Stimulated activated CD4-positive, alpha-beta T cell treated with anti-CD3 and anti-CD28 coated beads, TNF-alpha, amount 100 ng/mL, for 1 hour (primary cell): ENCODE measurements at places on chromosomes 6 and 20.

GRCh38 chr6:55011034-55011433 lies 163.3 kb upstream of the HCRTR2 start:
- DNase-seq: no peak

DNA sequence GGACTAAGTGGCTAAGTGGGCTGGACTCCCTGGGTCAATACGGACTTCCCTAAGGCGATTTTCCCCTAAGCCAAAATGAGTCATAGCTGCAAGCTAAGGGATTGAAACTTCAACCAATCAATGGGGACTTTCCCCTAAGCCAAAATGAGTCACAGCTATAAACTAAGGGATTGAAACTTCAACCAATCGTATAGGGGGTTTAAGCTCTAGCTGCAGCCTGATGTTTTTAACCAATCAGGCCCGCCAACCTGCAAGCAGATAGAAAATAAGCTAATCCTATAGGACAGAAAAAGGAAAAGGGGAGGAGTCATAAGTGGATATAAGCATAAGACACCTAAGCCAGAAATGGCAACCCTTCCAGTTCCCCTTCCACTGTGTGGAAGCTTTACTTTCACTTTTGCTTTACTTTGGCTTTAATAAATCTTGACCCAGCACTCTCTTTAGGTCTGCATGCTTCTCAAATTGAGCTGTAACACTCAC lies 655.0 kb upstream of the HS3ST5 start:
- no peak for DNase-seq

DNA sequence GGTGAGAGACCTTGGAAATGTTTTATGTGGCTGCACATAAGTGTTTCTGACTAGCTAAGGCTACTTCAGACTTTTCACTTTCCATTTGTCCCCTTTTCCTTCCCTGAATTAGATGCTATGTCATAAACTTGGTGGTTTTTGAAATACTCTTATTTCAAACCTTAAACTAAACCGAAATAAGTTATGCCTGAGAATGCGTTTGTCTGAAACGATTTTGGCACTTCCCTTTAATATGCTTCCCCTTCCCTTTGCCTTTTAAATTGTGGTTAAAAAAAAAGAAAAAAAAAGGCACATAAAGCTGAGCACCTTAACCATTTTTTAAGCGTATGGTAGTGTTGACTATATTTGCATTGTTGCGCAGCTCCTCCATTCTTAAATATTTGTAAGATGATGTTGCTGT lies 14.3 kb downstream of the ZNF451 start:
- no peak for DNase-seq

- no peak for DNase-seq
Measured at GRCh38 chr6:81890846-81891245, 138.4 kb upstream of the TENT5A start.

GRCh38 chr6:90860822-90861601 lies 274.1 kb upstream of the MAP3K7 start:
- no peak for DNase-seq

- no peak for DNase-seq
Measured at GRCh38 chr20:24836041-24836533, 113.0 kb upstream of the CST7 start.

DNA sequence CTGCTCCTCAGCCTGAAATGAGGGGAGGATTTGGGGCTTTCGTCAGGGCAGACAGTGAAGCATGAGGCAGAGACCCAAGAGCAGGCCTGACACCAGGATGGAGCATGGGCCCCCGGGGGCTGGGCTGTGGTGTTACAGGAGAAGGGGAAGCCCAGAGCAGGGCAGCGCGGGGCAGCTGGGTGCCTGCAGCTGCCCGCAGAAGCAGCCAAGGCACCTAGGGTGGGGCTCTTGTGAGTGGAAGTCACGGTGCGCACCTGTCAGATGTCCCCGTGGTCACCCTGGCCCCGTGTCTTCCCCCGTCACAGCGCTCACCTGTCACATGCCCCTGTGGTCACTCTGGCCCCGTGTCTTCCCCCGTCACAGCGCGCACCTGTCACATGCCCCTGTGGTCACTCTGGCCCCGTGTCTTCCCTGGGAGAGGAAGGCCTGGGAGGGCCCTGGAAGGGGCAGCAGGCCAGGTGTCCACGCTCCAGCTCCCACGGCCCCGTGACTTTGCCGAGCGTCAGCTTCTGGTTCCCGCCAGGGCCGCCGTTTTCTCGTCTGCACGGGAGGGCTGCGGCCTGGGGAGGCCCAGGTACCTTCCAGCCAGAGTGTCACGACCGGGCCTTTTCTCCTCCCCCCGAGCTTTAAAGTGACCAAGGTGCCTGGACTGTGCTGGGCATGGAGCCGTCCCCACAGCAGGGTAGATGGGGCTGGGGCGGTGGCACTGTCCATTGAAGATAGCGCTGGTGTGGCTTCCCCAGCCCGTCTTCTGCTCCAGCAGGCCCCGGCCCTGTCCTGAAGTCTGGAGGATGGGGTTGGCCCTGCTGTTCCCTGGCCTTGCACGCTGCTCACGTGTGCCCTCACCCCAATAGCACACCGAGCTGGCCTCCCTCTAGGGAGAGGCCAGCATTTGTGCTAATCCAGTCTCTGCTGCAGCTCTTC lies 9.4 kb downstream of the ARFGAP1 start:
- no peak for DNase-seq

DNA sequence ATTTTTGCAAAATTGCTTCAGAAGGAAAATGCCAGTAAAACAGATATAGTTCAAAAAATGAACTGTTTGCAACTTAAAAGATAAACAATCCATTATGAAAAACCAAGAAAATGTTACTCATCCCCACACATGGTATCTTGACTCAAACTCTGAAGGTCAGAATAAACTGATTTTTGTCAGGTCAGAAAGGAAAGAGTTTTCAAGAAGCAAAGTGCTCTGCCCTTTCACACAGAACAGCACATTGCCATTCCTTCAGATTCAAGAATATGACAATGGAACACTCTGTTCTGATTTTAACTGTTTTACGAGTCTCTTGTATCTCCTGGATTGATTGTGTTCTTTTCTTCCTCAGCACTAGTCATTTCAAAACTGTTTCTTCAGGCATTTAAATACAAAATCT lies 33.8 kb upstream of the NT5E start:
- DNase-seq: no peak

DNA sequence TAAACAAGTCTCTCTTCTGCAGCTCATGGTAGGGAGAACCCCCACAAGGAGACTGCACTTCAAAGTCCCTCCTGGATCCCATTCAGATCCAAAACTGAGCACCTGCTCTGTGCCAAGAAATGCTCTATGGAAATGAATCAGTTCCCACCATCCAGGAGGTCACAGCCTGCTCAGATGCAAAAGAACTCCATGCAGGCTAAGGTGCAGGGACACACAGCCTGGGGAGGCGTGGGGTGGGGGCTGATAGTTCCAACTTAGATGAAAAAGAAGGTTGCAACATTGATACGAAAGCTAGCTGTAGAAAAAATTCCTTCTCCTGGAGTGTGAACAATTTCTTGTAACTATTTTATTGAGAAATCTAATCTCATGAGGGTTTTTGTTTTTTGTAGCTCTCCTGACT lies 111.0 kb upstream of the TMEM170B start:
- DNase-seq: no peak

- no peak for DNase-seq
Measured at GRCh38 chr6:143191361-143191760, 130.7 kb downstream of the AIG1 start.

- no peak for DNase-seq
Measured at GRCh38 chr6:36815962-36816735, 23.1 kb downstream of the CPNE5 start.

DNA sequence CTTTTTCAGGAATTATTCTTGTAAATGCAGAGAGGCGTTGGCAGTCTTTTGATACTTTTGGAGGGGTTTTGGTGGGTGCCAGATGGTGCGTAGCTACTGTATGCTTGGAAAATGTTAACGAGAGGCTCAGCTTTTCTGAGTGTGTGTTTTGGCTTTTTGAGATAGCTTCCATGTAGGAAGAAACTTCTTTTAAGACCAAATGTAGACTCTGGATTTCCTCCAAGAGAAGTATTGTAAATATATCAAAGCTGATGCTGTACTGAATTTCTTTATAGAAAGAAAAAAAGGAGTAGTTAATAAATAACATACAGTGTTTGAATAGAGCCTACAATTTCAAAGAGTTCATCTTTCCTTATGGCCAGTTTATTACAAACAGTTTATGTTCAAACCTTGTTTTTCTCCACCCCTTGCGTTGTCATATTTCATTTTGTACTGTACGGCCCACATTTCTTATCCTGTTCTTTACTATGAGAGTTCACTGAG lies 16.7 kb downstream of the TIAM2 start:
- DNase-seq: no peak

DNA sequence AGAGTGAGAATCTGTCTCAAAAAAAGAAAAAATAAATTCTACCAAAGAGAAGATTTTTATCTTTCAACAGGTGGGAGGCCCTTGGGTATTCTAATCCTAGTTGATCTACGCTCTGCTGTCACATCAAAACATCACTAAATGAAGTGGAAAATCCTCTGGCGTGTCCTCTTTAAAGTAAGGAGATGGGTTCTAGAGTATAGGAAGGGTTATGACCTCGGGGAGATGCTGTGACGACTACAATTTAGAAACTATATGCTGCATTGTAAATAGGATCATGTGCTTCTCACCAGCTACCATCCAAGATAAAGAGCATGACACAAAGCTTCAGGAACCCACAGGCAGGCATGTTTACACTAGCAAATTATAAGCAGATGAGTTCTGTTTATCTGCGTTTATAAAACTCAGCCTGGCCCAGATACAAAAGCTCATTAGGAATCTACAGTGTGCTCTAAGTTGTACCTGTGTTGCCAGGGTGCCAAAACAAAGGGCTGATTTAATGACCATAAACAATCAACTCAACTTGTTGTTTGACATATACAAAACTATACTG lies 197.1 kb upstream of the PLN start:
- DNase-seq: no peak

GRCh38 chr6:43120944-43121913 lies 45.1 kb downstream of the PTK7 start:
- DNase-seq: no peak

- no peak for DNase-seq
Measured at GRCh38 chr6:45657226-45657625, 279.5 kb upstream of the SUPT3H start.

DNA sequence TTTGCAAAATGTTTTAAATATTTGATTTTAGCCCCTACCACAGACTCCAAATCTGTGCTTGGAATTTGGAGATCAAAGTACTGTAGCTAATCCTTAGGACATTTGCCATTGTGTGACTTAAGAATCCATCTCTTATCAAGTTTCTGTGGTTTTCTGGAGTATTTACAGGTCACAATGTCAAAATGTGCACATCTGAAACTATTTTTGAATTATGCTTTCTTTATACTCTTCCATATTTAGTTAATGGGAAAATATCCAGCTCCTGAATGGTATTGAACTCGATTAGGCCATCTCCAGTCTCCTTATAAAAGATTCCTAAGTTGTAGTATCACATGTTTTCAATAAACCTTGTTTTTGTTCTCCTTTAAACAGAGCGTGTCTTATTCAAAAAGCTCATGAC lies 162.5 kb downstream of the KHDC1L start:
- no peak for DNase-seq

DNA sequence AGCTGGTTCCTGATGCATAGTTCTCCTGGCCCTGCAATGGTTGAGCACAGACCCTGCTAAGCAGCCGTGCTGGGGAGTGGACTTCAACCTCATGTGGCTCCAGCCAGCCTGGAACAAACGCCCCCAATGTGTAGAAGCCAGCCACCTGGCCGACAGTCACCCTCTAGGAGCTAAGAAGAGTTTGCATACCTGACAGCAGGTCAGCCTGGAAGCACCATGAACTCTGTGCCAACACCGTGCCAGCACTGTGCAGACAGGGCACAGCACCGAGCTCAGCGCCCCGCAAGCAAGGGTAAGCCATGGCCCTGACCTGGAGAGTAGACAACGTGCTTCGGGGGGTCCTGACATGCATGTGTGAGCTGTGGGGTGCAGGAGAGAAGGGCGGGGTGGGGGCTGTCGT lies 356.3 kb downstream of the ZFAND3 start:
- DNase-seq: no peak

DNA sequence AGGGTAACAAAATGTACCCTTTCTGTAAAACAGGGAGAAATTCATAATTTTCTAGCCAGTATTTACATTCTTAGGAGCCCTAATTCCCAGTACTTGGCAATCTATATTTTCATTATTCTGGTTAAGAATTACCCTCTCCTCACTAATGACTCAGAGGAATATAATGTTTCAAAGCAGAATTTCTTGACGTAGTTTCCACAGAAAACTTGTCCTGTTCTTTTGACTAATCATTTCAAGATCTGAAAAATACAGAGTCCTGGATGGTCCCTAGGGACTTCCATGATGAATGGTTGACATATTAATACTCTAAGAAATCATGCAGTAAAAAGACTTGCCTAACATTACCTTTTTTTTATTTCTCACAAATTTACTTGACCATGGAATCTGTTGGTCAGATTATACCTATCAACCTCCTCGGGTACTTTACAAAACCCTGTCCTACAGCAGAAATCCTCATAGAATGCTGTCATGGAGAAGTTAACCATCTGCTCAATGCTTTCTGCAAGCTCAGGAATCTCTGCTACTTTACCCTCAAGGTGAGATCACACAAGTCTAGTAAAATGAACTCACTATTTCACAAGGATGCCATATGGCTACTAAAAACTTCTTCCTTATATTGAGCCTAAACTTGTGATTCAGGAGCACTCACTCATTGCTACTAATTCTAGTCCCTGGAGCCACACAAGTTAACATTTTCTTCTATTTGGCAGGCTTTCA lies 202.1 kb upstream of the CNR1 start:
- no peak for DNase-seq

- DNase-seq: no peak
Measured at GRCh38 chr6:158688860-158689259, 39.0 kb downstream of the SYTL3 start.

DNA sequence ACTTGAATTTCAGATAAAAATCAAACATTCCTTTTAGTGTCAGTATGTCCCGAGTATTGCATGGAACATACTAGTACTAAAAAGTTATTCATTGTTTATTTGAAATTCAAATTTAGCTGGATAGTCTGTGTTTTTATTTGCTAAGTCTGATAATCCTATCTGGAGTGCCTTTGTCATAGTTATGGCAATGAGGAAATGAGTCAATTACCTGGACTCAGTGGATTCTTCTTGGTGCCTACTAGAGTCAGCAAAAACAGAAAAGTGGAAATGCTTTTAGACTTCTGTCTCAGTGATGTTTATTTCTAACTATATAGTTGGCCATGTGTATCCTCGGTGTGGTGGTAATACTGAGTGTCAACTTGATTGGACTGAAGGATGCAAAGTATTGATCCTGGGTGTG lies 121.3 kb upstream of the EEF1E1 start:
- DNase-seq: no peak

- no peak for DNase-seq
Measured at GRCh38 chr6:63649847-63650265, 14.3 kb downstream of the PHF3 start.

DNA sequence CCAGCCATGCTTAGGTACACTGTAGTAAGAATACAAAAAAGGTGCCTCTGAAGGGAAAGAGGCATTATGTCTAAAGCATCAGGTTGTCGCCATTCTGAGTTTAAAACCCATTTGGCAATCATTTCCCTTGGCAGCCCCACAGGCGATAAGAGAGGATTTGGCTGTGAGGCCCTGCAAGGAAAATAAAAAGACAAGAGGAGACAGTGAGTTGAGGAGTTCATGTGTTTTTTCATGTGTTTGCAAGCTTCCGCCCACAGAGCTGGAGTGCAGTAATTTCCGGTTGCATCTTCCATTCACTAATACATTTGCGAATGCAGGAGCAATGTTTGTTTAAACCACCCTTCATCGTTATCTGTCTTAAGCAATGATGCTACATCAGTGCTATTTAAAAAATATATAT lies 138.5 kb upstream of the SOX4 start:
- no peak for DNase-seq
